ENCODE measurements at places on chromosomes 1 and 21.

DNA sequence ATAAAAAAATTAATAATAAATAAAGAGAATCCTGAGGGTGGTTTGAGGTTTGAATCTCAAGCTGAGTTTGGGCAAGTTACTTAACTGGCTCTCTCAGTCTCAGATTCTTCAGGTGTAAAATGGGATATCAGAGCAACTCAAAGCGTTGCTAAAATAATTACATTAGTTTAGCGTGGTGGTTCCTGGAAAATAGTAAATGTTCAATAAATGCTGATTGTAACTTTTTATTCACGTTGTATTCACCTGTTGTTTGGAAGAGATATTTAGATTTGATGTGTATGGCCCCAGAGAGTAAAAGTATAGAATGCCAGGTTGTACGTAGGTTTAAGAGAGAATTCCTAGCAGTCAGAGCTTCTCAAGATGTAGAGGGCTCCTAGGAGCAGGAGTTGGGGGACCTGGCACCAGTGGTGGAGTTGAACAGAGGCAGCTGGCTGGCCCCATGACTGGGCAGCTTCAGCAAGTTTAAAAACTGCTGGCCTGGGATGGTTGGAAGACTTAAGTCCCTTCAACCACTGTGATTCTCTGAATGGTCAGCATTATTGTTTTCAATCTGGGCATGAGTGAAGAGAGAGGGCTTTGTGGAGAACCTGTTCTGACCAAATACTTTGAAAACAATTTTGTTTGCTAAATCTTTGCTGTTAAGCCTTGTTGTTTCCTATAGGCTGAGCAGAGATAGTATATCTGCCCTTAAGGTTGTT, 22.4 kb downstream of the PRCC start:
- no peak for DNase-seq

- no peak for DNase-seq
These were observed 5.3 kb downstream of the C1orf116 start for GRCh38 chr1:207027206-207027777.

- DNase-seq = no peak
These were observed 268.2 kb upstream of the NR5A2 start for GRCh38 chr1:199759268-199759730.

- no peak for DNase-seq
These were observed 61.1 kb downstream of the XCL1 start for GRCh38 chr1:168637350-168637991.

DNA sequence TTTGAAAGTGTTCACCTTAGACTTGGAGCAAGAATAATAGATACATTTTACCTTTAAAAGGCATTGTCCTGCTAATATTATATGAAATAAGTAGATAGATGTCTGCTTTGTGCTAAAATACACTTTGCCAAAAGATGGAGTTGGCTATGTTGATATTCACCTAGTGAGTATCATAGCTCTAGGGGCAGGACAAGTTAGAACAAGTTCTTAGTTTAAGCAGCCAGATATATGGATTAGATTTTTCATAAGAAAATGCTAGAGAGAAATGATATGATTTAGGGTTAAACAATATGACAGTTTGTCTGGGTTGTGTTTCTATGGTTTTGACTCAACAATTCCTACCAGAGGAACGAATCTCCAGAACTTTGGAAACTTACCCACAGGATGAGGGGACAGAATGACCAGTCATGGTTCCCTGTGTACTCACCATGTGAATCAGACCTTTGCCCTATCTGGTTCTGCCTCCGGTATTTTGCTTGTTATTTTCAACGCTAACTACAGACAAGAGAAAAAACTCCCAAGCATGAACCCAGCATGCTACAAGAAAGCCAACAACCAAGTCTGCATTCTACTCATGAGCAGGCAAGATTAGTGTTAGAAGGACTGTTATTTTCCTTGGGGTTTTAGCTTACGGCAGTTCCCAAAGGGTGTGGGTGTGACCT, 1.7 kb downstream of the F5 start:
- no peak for DNase-seq

DNA sequence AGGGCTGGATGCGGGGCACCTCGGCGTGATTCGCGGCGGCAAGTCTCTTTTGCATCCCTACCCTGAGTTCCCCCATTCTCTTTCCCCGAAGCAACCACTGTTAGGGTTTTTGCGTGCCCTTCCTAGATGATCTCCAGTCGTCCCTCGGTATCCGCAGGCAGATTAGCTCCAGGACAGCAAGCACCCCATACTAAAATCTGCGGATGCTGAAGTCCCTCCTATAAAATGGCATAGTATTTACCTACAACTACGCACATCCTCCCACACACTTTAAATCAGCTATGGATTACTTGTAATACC, 22.8 kb upstream of the CFAP126 start:
- DNase-seq = no peak

- DNase-seq = no peak
These were observed 79.5 kb upstream of the SIPA1L2 start for GRCh38 chr1:232709386-232709785.

GRCh38 chr21:45363921-45364467, 41.0 kb upstream of the COL18A1 start:
- peak; percentile 99 for DNase-seq

GRCh38 chr1:16276302-16277030, 39.5 kb upstream of the CPLANE2 start:
- no peak for DNase-seq

DNA sequence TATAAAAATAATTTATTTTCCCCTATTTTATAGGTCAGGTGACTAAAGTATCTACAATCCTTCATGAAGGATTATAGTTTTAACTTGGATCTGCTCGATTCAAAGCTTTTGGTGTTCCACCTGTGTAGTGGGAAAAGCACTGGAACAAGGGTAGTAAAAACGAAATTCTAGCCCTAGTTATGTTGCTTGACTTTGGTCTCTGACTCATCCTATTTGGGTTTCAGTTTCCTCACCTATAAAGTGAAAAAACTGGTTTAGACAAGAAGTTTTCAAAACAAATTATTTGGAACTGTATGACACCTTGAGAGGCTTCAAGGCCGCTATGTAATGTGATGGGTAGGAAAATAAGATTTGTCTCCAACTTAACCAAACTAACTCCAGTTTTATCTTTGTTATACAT, 505.2 kb upstream of the ZRANB2 start:
- DNase-seq = no peak

GRCh38 chr1:51341876-51342496, 11.6 kb upstream of the TTC39A start:
- DNase-seq = no peak

GRCh38 chr1:217251121-217251520, 379.8 kb downstream of the GPATCH2 start:
- DNase-seq = no peak

DNA sequence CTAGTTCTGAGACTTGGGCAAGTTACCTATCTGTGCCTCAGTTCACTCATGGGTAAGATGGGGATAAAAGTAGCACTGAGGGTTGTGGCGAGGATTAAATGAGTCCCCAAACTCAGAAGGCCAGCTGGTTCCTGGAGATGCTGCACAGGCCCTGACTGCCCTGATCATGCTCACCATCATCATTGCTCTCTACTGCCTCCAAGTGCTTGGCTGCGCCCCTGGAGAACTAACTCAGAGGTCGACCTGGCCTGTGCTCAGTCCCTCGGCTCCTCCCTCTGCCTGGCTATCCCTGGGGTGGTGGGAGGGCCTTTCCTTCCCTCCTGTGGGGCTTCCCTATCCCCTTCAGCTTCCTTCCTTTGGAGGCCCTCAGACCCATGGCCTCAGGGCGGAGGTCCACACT, 5.6 kb downstream of the SLC5A9 start:
- DNase-seq = no peak

DNA sequence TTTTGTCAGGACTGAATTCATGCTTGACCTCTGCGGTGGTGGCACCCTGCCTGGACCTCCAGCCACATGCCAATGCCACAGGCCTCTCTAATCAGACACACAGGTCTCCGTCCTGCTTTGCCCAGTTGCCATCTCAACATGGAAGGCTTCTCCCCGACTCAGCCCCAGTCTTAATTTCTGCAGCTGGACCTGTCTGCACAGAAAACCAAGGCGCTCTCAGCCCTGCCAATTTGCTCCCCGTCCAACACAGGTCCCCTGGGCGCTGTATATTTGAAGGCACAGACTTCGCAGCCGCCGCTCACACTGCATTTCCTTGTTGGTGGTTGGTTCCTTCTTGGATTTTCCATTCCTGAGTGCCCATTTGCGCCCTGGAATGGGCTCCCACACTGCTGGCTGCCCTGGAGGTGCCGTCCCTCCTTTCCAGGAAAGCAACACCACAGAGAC, 28.0 kb upstream of the PLEKHG5 start:
- no peak for DNase-seq
